Transverse colon (tissue), 4 donors: ENCODE measurements at places on chromosomes 2 and 18. TPM values are rescaled to one million over a fixed set of nuclear protein-coding genes. Genes with fewer than 3 reads are reported as not detected.

- no peaks in the 10 kb centered on the region for H3K27me3 ChIP-seq
- no peak overlapping the region for H3K27ac ChIP-seq
- no peak overlapping the region for H3K4me3 ChIP-seq
- no peak for DNase-seq
Observed at GRCh38 chr2:235857598-235857997, 310.6 kb downstream of the GBX2 start.

- H3K4me3 ChIP-seq, result no peak overlapping the region
- H3K36me3 ChIP-seq, result no peaks in the 10 kb centered on the region
- H3K27me3 ChIP-seq, result no peaks in the 10 kb centered on the region
- H3K27ac ChIP-seq, result no peak overlapping the region
Observed at GRCh38 chr2:2273421-2273820, 57.7 kb downstream of the MYT1L start.

DNA sequence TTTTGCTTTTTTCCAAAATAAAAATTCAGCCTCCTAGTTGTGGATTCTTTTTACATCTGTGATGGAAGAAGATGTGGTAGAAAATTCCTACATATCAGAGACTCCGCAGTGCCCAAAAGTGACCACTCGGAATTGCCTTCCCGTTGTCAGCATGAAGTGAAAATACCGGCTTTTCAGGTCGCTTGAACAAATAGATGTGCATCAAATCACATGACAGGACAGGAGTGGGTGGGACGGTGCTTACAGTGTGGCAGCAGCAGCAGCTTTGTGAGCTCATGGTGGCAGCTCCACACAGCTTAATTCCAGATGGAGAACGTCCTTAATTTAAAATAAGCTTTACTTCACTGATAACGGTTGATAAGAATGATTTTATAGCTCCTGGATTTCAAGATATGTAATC is 20.3 kb downstream of the SALL3 start:
- H3K4me3 ChIP-seq, result no peak overlapping the region
- H3K27ac ChIP-seq, result no peak overlapping the region
- DNase-seq, result no peak

- H3K27ac ChIP-seq, result no peak overlapping the region
- H3K4me3 ChIP-seq, result no peak overlapping the region
- H3K27me3 ChIP-seq, result no peaks in the 10 kb centered on the region
- no peaks in the 10 kb centered on the region for H3K36me3 ChIP-seq
- no peak for DNase-seq
- H3K4me1 ChIP-seq, result no peaks in the 10 kb centered on the region
Observed at GRCh38 chr2:162945785-162946184, 107.2 kb upstream of the KCNH7 start.

DNA sequence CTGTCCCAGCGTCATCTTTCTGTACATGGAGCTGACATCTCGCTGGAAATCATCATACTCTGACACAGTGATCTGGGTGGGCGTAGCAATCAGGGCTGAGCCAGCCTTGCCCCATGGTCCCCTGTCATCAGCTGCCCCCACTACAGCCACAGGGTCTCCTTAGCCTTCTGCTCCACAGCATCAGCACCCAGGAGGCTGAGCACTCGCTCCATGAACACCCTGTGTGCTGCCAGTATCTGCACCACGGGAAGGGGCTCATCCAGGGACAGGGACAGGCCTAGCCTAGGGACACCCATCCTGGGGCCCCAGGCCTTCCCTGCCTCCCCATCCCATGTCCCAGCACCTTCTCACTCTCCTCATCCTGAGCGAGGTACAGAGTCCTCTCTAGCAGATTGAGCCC is 11.4 kb downstream of the ALPG start:
- H3K27me3 ChIP-seq, result peaks cover 84% of the 10 kb centered on the region
- H3K4me3 ChIP-seq, result no peak overlapping the region
- H3K27ac ChIP-seq, result no peak overlapping the region
- no peaks in the 10 kb centered on the region for H3K36me3 ChIP-seq

DNA sequence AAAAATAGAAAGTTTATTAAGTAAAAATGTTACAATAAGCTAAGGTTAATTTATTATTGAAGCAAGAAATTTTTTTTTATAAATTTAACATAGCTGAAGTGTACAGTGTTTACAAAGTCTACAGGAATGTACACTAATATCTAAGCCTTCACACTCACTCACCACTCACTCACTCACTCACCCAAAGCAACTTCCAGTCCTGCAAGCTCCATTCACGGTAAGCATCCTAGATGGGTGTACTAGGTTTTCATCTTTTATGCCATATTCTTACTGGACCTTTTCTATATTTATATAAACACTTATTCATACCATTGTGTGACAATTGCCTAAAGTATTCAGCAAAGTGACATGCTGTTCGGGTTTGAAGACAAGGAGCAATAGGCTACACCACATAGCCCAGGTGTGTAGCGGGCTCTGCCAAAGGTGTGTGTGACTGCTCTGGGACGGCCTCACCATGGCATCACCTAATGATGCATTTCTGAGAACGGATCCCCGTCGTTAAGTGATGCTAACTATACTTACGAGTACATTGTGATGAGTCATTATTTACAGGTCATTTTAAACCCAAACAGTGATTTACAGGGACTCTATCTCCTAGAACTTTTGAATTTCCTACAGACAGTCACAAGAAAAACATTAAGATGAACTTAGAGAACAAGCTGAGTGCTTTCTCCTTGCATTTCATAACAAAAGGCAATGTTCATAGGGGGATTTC is 76.3 kb upstream of the ID2 start:
- no peak for DNase-seq
- H3K27ac ChIP-seq, result no peak overlapping the region
- H3K36me3 ChIP-seq, result no peaks in the 10 kb centered on the region
- H3K4me1 ChIP-seq, result no peaks in the 10 kb centered on the region
- H3K27me3 ChIP-seq, result no peaks in the 10 kb centered on the region

- no peaks in the 10 kb centered on the region for H3K4me1 ChIP-seq
- DNase-seq, result no peak
- no peak overlapping the region for H3K4me3 ChIP-seq
- H3K27ac ChIP-seq, result no peak overlapping the region
Observed at GRCh38 chr2:41137031-41137430, 685.1 kb upstream of the SLC8A1 start.

- DNase-seq, result no peak
- H3K4me3 ChIP-seq, result no peak overlapping the region
- H3K27ac ChIP-seq, result no peak overlapping the region
Observed at GRCh38 chr2:174621323-174621722, 23.7 kb upstream of the WIPF1 start.

Gene UPP2
- not detected for total RNA-seq

Gene WDPCP
- total RNA-seq, result 9.0 TPM

Gene CYP27C1
- 0.64 TPM for total RNA-seq
